ENCODE measurements at places on chromosomes 1 and 21. TPM values are rescaled to one million over a fixed set of nuclear protein-coding genes. Genes with fewer than 3 reads are reported as not detected.

MYOC gene
- not detected for total RNA-seq

ATP1A4 gene
- total RNA-seq, result not detected

LRIG2 gene
- 5.6 TPM for total RNA-seq

ACBD6 gene
- total RNA-seq, result 49.0 TPM

- no peak for DNase-seq
Measured at GRCh38 chr1:77016386-77016985, 149.2 kb downstream of the ST6GALNAC5 start.

GRCh38 chr1:28313702-28314546 lies 14.9 kb upstream of the MED18 start:
- no peak for DNase-seq

All from activated naive CD8-positive, alpha-beta T cell treated with anti-CD3 and anti-CD28 coated beads for 36 hours (primary cell).